Stimulated activated naive CD8-positive, alpha-beta T cell treated with anti-CD3 and anti-CD28 coated beads, Interleukin-15, amount 100 ng/mL, for 72 hours (primary cell): ENCODE measurements at places on chromosomes 6 and 20.

GRCh38 chr6:168708984-168709383 is 268.0 kb downstream of the SMOC2 start:
- DNase-seq, result no peak

DNA sequence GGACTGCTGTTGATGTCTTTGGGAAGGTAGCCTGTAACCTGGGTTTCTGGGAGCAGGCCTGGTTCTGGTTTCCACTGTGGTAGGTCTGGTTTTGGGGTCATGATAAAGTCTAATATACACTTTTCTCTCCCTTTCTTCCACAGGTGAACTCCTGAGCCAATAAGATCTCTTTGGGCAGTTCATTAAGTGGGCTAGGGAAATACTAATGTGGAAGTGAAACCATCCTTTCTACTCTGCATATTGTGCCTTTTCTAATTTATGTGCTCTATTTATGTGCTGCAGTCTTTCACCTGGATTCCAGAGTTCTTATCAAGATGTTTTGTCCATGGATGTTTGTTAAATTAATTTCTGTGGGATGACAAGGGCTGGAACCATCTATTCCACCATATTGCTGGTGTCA is 165.7 kb upstream of the PTPRK start:
- DNase-seq, result no peak

GRCh38 chr20:13251106-13251903 is 30.2 kb downstream of the ISM1 start:
- no peak for DNase-seq

DNA sequence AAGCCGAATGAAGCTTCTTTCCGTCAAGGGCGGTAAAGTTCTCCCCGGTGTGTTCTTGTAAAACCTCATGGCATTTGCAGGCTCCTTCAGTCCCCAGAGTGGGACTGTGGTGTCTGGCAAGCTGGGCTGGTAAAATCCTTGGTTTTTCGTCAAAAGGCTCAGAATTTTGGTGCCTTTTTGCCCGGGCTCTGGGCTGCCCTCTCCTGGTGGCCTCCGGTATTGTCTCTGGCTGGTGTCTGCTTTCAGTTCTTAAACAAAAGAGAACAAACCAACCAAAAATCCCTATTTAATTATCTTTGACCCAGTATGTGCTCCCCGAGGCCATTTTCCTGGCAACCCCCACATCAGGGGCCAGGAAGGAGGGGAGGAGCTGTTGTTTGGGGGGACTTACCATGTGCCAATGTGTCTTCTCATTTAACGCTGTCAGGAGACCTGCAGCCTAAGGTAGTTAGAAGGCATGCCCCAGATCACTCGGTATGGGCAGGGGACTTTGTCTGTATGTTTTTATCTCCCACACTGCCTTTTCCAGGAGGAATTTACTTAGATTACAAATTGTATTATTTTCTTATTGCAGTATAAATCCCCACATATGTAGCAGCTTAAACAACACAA is 11.1 kb downstream of the CDH4 start:
- DNase-seq, result no peak

DNA sequence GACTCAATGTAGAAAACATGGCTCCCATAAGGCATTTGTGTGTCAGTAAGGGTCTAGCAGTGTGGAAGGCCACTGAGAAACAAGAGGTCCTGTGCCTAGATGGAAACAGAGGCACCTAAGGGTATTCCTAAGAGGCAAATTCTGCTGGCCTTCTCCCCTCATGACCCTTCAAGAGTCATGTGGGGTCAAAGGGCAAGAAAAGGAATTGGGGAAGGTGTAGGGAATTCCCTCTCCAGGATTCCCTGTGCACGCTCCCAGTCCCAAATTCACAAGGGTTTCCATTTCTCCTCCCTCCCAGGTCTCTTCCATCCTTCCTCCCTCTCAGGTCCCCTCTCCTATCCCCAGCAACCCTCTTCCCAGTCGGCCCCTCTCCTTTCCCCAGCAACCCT is 568 bp downstream of the AGPAT1 start:
- DNase-seq, result no peak

DNA sequence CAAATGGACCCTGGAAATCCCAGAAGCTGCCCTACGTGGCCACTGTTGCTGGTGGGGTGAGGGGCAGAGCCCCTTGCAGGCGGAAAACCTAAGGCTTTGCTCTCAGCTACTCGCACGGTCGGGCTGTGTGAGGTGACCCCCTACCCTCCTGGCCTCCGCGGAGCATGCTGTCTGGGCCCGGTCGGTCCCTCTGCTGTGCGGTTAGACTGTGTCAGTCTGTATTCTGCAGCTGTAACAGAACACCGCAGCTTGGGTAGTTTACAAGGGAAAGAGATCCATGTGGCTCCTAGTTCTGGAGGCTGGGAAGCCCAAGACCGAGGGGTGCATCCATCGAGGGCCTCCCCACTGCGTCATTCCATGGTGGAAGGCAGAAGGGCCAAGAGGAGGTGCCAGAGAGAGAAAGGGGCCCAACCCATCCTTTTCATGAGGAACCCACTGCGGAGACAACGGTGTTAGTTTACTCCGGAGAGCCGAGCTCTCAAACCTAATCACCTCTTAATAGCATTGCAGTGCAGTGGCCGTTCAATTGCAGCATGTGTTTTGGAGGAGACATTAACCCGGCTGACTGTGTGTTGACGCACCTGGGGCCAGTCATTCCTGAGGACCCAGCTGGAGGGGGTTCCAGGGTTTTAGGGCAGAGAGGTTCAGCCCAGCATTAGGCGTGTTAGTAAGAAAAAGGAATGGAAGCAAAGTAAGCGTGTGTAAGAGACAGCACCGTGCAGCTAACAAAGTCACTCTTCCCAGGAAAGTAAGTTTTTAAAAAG is 18.3 kb downstream of the COL9A3 start:
- DNase-seq, result no peak

DNA sequence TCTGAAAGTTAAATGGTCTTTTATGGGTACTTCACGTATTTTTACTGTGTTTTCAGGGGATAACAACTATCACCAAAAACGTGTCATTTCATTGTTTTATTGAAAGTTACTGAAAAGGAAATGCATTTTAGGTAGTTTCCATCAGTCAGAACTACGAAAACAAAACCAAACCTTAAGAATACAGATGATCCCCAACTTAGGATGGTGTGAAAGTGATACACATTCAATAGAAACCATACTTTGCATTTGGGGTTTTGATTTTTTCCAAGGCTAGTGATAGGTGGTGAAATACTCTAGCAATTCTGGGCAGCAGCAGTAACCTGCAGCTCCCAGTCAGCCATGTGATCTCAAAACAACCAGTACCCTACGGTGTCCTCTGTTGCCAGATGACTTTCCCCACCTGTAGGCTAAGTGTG is 25.9 kb upstream of the EFHC1 start:
- DNase-seq, result peak; percentile 71

DNA sequence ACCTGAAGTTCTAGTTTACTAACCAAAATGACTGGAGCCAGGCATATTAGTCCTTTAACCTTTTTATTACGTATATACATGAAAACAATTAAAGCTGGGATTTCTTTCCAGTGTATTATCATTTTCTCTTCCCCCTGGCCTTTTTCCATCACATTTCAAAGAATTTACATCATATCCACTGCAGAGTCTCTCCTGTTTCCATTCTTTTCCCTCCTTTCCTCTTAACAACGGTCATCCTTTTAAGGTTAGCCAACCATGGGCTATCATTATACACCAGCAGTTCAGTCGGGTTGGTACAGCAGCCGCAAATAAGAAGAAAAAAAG is 104.6 kb downstream of the TFAP2A start:
- DNase-seq, result no peak

- DNase-seq, result no peak
Observed at GRCh38 chr6:36376742-36377141, 10.7 kb downstream of the ETV7 start.

GRCh38 chr20:22257912-22258311 is 326.5 kb downstream of the FOXA2 start:
- DNase-seq, result no peak

GRCh38 chr6:1595271-1596087 is 14.2 kb upstream of the FOXC1 start:
- DNase-seq, result peak; percentile 20

DNA sequence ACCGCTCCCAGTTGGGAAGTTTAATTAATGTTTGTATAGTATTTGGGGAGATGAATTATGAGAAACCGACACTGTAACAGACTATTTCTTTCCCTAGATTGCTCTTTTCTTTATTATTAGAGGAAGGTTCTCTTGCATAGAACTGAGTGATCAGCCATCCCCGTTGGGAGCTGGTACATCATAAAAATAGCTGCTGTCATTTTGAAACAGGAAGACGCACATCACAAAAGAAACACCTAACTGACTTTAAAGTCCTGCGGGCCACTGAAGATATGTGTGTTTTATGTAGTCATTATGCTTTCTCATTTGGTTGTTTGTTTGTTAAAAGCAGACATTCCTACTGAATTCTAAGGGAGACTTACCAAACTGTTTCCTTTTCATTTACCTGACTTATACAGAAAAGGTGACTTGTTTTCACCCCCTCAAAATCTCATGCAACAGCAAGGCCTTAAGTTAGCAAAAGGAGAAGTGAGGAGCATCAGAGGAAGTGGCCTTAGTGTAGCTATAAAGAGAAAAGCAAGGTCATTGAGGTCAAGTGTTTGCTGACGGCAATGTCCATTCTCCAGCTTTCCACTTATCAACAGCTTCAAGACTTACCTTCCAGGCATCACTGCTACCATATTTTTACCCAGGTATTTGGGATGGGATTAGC is 91.0 kb downstream of the PKHD1 start:
- DNase-seq, result no peak

- no peak for DNase-seq
Observed at GRCh38 chr20:58787211-58788005, 63.3 kb downstream of the GNAS-AS1 start.

DNA sequence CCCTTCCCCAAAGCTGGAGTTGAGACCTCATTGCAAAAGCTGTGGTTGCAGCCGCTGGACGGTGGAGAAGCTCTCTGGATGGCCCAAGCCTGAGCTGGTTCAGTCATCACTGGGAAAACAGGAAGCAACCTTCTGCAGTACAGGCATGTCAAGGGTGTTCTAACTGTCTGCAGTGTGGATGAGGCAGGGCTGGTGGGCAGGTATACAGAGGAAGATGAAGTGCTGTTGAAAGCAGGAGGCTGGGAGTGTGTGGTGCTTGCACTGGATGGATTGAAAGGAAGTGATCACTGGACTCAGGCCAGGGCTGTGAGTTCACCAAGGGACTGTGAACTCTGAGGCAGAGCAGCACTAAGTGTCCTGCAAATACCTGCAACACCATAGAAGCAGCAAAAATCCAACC is 89.0 kb upstream of the NOX3 start:
- DNase-seq, result no peak
